ENCODE measurements at places on chromosomes 3 and 15.

DNA sequence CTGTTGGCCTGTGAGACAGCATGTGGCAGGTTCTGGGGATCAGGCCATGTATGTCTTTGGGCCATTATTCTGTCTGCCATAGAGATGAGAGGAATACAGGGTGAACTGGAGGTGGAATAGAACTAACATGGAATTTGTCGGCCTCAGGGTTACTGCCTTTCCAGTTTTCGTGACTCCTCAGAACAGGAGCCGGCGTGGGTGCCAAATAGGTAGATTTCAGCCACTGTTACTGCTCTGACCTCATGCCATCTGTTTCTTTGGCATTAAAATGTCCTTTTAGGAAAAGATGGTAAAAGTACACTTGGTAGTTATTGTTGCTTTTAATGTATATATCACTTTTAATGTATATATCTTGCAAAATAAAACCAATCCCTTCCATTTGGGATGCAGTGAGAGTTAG is 65.6 kb downstream of the SLTM start:
- DNase-seq, result no peak

- no peak for DNase-seq
Measured at GRCh38 chr3:139396707-139397106, 7.3 kb upstream of the COPB2 start.

DNA sequence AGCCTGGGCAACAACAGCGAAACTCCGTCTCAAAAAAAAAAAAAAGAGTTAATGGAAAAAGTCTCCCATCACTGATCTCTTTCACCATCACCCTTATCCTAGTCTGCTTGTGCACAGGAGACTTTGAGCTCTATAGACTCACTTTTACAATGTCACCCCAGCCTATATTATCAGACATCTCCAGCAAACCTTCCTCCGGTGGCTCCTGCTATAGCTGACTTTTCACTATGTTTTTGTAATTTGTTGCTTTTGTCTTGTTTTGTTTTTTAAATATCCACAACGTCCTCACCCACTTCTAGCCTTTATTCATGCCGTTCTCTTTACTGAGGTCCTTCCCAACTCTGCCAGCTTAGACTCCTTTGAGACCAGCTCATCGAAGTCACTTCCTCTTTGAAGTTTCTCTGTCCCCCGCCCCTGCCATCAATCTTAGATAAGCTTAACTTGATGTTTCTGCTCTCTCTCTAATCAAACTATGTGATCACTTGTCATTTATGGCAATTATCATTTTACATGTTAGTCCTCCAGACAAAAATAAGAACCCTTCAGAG is 82.7 kb upstream of the CHD2 start:
- DNase-seq, result no peak

DNA sequence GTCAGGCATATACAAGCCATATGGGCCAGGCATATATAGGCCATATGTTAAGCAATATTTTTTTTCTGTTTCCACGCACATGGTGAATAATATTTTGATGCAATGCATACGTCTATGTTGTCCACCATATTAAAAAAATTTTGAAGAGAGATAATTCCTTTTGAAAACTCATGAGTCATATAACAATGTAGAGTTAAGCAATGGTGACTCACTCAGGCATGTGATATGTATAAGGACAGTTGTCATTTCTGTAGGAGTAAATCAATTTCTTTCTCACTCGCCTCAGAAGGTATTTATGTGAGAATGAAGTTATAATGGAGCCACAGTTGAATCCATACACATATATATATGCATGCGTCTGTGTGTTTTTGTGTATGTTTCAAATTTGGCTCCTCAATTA is 272.6 kb downstream of the EPHA3 start:
- no peak for DNase-seq

DNA sequence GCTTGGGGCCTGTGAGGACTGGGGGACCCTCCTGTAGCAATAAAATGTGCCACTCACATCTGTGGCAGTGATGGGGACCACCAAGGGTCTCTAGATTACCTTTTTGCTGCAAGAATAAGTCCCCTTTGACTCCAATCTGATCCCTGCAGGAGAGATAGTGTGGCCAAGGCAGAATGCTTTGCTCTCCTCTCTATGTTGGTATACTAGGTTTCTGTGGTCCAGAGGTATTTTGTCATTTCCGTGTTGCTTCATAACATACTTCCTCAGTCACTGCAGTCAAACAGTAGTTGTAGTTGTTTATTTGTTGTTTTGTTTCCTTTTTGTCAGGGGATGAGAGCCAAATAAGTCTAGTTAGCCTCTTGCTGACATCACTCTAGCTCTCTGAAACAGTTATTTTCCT is 13.1 kb upstream of the NAALADL2 start:
- DNase-seq, result no peak

- no peak for DNase-seq
Measured at GRCh38 chr15:68152342-68152741, 52.8 kb downstream of the CALML4 start.

- DNase-seq, result no peak
Measured at GRCh38 chr15:87129916-87130315, 1050.2 kb downstream of the AGBL1 start.
